CD4-positive, alpha-beta memory T cell (primary cell): ENCODE measurements at places on chromosomes 5 and 9. TPM values are rescaled to one million over a fixed set of nuclear protein-coding genes. Genes with fewer than 3 reads are reported as not detected.

Gene GRXCR2
- total RNA-seq, result not detected

Gene ZNF883
- 0.72 TPM for total RNA-seq

Gene NME5
- not detected for total RNA-seq

GRCh38 chr5:151313357-151313756 is 9.8 kb upstream of the SLC36A3 start:
- no peaks in the 10 kb centered on the region for H3K4me1 ChIP-seq
- H3K36me3 ChIP-seq, result no peaks in the 10 kb centered on the region
- no peak overlapping the region for H3K4me3 ChIP-seq
- no peak for DNase-seq
- H3K27me3 ChIP-seq, result no peaks in the 10 kb centered on the region

GRCh38 chr5:17184588-17184987 is 32.8 kb upstream of the BASP1 start:
- H3K27me3 ChIP-seq, result no peaks in the 10 kb centered on the region
- no peak overlapping the region for H3K27ac ChIP-seq
- H3K4me3 ChIP-seq, result no peak overlapping the region
- no peaks in the 10 kb centered on the region for H3K4me1 ChIP-seq
- no peaks in the 10 kb centered on the region for H3K36me3 ChIP-seq
- no peak for DNase-seq

GRCh38 chr5:68420476-68421344 is 205.2 kb downstream of the PIK3R1 start:
- H3K36me3 ChIP-seq, result no peaks in the 10 kb centered on the region
- no peak for DNase-seq
- H3K27me3 ChIP-seq, result no peaks in the 10 kb centered on the region
- H3K27ac ChIP-seq, result no peak overlapping the region
- H3K4me3 ChIP-seq, result no peak overlapping the region

DNA sequence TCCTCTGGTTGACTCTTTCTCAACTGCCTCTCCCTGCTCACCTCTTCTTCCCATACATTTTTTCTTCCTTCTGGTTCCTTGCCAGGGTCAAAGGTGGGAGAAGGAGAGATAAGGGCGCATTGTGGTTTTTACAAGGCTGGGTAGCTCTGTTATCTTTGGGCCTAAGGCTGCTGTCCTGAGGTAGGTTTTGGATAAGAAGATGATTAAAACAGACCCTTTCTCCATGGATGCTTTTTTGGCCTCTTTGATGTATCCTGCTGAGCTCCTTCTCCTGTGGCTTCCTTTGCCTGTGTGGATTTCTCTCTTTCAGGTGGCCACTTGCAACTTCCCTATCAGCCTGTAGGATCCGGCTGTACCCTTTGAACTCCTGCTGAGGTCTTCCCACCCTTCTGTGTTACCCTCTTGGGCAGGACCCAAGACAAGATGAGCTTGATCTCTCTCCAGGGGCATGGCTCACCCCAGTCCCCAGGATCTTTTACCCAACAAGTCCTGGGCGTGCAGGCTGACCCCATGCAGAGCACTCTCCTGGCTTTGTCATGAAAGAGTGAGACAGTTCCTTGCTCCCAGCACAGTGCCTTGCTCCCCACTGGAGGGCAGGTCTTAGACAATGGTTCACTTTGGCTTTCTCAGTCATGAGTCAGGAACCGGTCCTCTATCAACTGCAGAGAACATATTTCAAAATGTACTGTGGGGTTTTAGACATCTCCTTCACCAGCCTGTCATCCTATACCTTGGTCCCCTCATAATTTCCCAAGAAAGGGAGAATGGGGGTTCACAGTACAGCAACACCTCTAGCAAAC is 197.9 kb downstream of the TLE4 start:
- H3K4me1 ChIP-seq, result no peaks in the 10 kb centered on the region
- H3K4me3 ChIP-seq, result no peak overlapping the region
- no peak for DNase-seq
- H3K27ac ChIP-seq, result no peak overlapping the region
- H3K36me3 ChIP-seq, result no peaks in the 10 kb centered on the region
- H3K27me3 ChIP-seq, result no peaks in the 10 kb centered on the region

DNA sequence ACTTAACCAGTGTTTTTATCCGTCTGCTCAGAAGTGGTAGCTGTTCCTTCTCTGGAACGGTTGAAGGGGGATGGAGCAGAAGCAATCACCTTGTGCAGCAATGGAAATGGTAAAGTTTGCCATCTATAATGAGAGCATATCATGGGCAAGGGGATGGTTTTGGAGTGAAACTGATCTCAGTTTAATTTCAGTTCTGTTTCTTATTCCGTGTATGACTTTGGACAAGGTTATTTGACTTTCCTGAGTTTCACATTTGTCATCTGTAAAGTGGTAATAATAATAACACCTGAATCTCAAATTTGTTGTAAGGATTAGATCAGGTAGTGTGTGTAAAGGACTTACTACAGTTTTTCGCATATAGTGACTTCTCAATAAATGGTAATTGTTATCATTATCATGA is 106.1 kb downstream of the PCSK1 start:
- DNase-seq, result no peak
- no peaks in the 10 kb centered on the region for H3K27me3 ChIP-seq
- H3K36me3 ChIP-seq, result no peaks in the 10 kb centered on the region
- H3K4me3 ChIP-seq, result no peak overlapping the region

DNA sequence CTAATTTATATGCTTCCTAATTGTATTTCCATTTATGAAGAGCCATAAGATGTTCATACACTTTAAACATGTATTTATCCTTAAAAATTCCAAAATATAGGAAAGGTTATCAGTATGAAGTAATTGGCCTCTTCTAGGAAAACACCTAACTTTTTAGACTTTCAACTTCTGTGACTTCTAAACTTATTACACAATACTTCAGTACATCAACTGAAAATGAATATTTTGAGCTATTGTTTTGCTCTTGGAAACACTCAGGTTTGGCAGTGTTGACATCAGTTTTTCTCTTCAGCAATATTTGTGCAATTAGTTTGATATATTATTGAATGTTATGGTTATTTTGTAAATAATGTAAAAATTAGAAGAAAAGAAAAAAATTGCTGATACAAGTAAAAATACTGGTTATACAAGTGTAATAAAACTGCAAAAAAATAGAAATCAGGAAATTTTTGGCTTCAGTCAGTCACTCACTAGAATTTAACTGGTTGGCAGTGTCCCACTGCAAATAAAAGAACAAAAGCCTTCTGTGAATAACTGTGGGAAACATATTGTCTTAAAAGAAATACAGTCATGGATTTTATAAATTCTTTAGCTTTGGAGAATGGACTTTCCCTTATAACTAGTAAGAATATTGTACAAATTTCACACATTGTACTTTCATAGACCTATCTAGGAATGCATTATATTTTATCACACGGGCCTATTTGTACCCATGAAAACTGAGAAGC is 635.9 kb downstream of the TLE1 start:
- no peaks in the 10 kb centered on the region for H3K36me3 ChIP-seq
- no peaks in the 10 kb centered on the region for H3K4me1 ChIP-seq
- no peak overlapping the region for H3K27ac ChIP-seq
- H3K27me3 ChIP-seq, result no peaks in the 10 kb centered on the region
- no peak overlapping the region for H3K4me3 ChIP-seq

DNA sequence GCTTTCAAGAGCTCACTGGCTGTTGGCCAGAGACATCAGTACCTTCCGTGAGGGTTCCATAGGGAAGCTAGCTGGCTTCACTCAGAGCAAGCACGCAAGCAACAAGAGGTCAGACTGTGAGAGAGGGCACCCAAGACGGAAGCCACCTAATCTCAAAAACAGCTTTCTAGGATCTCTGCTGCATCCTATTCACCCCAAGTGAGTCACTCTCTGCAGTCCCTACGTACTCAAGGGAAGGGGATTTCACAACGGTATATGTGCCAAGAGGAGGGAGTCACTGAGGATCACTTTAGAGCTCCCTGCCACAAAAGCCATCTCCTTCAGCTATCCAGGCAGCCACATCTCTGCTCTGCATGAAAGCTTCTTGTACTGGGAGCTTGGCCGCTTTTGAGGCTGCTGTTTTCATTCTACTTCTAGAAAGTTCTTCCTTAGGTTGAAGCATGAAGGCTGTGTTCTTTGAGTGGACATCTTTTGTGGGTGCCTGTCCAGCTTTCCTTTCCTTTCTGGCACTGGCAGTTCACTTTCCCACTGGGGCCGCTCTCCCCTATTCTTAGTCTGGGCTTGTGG is 249.5 kb downstream of the MAN2A1 start:
- no peak for DNase-seq
- no peaks in the 10 kb centered on the region for H3K36me3 ChIP-seq
- H3K4me3 ChIP-seq, result no peak overlapping the region
- no peaks in the 10 kb centered on the region for H3K27me3 ChIP-seq

- no peaks in the 10 kb centered on the region for H3K27me3 ChIP-seq
- H3K36me3 ChIP-seq, result no peaks in the 10 kb centered on the region
- H3K4me3 ChIP-seq, result no peak overlapping the region
- DNase-seq, result no peak
- H3K27ac ChIP-seq, result no peak overlapping the region
Measured at GRCh38 chr5:98050583-98050982, 722.9 kb upstream of the RGMB start.

DNA sequence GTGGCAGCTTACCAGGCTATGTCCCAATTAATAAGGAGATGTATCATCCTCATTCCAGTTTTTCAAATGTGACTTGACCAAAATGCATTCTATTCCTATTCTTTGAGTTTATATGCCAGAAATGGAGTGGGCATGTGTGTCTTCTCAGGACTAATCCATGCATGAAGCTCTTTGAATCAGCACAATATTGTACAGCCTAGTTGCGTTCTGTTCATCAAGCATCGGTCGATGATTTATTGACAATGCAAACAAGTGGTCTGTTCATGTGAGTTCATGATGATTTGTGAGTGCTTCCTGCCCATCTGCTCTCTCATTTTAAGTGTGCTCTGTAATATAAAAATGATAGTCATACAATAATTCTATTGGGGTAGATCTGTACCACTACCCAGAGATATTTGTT is 48.3 kb downstream of the PALM2AKAP2 start:
- no peaks in the 10 kb centered on the region for H3K4me1 ChIP-seq
- no peaks in the 10 kb centered on the region for H3K36me3 ChIP-seq
- no peaks in the 10 kb centered on the region for H3K27me3 ChIP-seq
- DNase-seq, result no peak
